ENCODE measurements at places on chromosomes 3 and 15.

DNA sequence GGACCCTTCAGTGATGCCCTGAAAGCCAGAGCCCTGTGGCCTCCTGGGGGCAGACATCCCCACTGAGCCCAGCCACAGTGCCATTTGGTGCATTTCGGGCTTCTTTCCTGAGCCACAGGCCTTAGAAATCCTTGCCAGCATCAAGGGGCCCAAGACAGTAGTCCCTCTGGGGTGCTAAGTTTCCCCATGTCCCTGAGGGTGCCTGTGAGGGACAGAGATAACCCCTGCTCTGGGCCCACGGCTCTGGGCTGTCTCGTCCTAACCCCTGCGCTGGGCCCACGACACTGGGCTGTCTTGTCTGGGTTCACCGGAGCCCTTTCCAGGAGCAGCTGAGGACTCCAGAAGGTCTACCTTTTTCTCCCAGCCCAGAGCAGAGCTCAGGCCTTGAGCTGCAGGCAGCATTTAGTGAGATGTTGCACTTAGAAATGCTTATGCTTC is 45.1 kb upstream of the FGD5 start:
- no peak for DNase-seq

DNA sequence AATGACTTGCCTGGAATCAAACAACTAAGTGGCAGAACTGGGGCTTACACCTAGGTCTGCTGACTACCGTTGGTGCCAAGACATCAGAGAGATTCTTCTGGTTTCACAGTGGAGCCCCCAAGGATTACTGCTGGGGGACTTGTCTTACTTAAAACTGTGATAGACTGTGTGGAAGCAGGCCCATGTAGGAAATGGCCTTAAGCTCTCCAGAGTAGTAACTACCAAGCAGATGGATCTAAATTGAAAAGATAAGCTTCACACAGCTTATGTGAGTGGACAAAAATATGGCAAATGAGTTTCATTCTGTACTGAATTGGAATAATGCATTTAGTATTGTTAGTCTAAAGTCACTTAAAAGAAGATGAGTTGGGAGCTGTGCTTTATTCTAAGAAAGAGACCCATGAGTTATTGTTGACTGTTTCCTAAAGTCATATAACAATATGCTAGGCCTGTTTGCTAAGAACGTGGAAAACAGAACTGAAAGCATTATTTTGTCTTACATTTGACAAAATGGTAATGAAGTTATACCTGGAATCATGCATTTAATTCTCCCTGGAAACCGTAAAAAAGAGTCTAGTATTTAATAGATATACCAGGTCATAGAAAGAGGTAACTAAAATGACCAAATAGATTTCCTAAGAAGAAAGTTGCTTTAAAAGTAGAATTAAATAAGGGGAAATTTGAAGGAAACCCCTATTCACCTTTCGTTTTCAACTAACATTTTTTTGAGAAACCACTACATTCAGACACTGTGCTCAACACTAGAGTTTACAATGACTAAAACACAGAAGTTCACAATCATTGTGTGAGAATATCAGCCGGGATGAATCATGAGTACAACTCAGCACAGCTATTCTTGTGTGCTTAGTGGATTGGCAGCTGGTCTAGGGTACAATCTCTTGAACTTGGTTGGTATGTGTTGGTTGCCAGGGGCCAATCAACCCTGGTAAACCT is 13.0 kb upstream of the MAPK6 start:
- DNase-seq = no peak

DNA sequence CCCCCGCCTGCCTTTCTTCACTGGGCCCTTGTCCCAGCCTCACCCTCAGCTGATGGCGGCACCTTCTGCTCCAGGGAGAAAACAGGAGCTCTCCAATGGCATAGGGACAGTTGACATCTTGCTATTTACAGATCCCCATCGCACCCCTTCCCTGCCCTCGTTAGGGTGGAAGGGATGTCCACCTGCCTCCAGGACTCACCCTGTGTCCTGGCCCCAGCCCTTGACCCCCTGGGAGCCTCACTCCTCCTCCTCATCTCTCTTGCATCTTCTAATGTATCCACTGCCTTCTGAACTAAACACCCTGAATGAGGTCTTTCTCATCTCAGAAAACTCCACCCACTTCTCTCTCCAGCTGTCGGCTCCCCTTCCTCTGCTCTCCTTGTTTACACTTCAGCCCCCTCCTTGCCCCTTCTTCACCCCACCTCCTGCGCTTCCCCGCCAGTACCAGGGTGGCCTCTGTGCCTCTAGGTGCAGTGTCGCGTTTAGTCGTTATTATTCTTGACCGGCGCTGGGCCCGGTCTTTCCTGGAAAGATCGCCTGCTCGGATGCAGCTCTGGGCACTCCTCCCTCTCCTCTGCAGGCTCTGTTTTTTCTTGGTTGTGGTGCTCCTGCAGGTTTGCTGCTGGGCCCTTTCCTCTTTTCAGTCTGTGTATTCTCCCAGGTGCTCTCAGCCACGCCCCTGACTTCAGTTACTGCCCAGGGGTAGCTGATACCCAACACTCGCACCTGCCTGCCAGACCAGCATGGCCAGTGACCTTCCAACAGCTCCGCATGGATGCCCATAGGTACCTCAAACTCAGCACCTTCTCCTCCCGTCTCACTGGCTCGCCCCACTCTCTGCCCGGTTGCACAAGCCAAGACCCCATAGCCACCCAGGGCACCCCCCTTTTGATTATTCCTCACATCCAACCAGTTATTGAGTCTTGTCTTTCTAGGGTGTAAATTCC is 42.9 kb downstream of the PML start:
- DNase-seq = no peak

DNA sequence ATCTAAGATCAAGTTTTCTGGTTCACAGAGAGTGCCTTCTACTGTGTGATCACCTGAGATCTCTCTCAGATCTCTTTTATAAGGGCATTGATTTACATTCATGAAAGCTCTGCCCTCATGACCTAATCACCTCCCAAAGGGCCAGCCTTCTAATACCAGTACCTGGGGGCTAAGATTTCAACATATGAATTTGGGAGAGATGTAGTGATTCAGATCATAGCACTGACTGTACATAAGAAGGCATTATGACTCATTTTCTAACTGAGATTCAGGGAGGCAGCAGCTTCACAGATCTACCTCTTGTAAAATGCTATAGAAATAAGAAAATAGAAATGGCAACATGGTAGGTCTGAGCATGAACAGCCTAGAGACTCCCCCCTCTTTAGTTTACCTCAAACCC is 39.6 kb downstream of the VGLL3 start:
- DNase-seq = peak; percentile 41

- no peak for DNase-seq
Observed at GRCh38 chr3:114363554-114364202, 69.8 kb downstream of the TIGIT start.

- no peak for DNase-seq
Observed at GRCh38 chr3:55558316-55558715, 71.2 kb upstream of the WNT5A start.

DNA sequence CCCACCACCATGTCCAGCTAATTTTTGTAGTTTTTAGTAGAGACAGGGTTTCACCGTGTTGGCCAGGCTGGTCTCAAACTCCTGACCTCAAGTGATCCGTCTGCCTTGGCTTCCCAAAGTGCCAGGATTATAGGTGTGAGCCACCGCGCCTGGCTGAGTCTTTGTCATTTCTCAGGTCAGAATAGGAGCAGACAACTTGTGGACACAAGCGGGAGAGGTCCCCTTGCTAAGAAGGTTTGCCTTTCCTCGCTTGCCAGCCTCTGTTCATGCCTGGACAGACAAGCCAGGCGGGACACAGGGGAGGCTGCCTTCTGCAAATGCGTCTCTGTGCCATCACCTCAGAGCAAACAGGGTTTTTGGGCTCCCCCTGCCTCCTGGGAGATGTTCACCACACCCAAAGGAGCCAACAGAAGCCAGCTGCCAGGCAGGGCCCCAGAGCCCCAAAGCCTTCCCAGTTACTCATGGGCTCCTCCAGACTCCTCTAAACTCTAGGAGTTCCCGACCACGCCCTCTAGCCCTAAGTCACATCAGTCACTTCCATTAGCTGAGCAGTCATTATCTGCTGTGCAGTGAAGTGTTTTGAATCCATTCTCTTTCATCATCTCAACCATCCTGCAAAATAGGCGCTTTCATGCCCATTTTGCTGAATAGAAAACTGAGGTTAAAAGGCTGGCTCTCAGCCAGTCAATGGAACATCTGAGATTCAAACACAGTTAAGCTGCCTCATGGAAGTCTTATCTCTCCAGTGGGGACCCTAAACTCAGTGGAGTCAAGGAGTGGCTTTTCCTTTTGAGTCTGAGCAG is 245.0 kb downstream of the UACA start:
- DNase-seq = no peak

GRCh38 chr15:32991619-32992111 is 202.8 kb downstream of the FMN1 start:
- DNase-seq = no peak

- no peak for DNase-seq
Observed at GRCh38 chr3:31871939-31872507, 109.0 kb downstream of the OSBPL10 start.

GRCh38 chr3:184078851-184079250 is 18.0 kb upstream of the HTR3E start:
- peak; percentile 1 for DNase-seq

DNA sequence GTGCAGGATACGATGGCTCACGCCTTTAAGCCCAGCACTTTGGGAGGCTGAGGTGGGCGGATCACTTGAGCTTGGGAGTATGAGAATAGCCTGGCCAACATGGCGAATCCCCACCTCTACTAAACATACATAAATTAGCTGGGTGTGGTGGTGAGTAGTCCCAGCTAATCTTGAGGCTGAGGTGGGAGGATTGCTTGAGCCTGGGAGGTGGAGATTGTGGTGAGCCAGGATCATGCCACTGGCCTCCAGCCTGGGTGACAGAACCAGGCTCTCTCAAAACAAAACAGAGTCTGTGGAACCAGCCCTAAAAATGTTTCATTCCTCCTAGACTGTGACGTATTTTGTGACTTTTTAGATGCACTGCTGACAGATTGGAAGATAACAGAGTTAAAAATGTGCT is 34.3 kb upstream of the RAD51 start:
- no peak for DNase-seq

- DNase-seq = no peak
Observed at GRCh38 chr15:71646767-71647486, 163.4 kb upstream of the NR2E3 start.

GRCh38 chr3:150747886-150748683 is 14.9 kb downstream of the SIAH2 start:
- no peak for DNase-seq

- DNase-seq = peak; percentile 35
Observed at GRCh38 chr3:159733194-159733860, 255.3 kb upstream of the IL12A start.

GRCh38 chr3:151002003-151002981 is 29.8 kb upstream of the CLRN1 start:
- no peak for DNase-seq

GRCh38 chr15:85403745-85404144 is 23.3 kb downstream of the AKAP13 start:
- peak; percentile 68 for DNase-seq

- no peak for DNase-seq
Observed at GRCh38 chr3:179660872-179661271, 8.0 kb downstream of the USP13 start.

DNA sequence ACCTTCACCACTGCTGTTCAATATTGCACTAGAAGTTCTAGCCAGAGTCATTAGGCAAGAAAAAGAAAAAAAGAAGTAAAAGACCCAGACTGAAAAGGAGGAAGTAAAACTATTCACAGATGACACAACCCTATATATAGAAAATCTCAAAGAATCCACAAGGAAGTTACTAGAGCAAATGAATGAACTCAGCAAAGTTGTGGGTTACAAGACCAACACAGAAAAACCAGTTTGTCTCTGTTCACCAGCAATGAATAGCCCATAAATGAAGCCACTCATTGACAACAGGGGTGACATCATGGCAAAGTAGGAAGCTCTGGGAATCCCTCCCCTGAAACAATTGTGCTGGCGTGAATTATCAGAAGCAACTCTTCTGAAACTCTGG is 4.6 kb downstream of the CFAP100 start:
- no peak for DNase-seq

DNA sequence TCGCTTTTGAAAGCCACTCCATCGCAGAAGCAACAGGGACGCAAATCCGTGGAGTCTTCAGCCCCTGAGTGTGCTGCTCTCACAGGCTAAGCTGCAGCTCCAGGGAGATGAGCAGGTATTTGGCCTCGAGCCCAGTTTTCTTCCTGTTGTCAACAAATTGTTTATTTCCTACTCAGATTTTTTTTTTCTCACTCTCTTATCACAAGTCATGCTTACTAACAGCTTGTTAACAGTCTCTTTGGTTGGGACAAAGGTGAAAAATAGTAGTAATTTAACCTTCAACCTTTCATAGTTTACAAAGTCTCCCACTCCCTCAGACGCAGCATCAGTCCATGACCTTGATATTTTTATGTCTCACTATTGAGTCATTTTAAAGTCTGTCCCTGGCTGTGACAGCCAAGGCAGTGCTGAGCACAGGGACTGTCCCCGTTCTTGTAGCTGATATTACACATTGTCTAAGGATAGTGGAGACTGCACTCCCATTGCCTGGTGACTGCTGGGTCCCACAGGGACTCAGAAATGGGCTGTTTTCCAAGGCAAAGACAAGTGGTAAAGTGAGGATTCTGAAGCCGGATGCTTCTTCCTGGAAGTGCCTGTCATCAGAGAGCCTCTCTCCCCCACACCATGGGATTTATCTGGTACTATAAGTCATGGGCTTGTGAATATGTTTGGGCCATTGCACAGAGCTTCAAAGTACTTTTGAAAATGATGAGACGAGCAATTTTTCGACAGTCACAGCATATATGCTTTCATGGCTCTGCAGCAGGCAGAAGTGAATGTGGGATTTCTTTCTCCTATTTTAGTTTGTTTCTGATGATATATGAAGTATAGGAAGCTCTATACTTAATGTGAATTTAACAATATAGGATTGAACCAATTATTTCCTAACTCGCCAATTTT is 59.8 kb upstream of the UNC13C start:
- DNase-seq = no peak

DNA sequence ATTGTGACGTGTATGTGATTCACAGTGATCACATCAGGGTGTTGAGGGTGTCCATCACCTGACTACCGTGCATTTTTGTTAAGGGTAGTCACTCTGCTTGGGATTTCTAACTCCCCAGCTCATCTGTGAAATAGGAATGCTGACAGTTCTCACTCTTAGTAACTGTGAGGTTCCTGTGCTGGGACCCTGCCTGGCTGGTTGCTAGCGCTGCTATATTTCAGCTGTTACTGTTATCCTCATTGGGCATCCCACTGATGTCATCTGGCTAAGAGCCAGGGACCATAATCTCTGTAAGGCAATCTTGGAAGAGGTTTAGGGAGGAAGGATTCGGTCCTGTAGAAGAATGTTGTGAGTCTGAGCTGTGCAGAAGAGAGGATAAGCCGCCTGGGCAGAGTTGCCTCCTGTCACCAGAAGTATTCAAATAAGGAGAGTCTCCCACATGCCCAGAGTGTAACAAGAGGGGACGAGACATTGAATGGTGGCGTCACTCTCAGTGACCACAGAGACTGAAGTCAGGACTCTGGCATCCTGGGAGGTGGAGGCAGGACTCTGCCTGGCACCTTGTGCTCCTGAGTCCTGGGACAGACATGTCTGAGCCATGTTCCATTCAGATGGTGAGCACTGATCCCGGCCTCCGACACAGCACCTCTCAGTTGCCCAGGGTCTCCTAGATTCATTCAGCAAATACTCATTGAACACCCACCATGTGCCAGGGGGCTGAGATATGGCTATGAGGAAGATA is 52.2 kb downstream of the FBLN2 start:
- peak; percentile 23 for DNase-seq

Data from fibroblast of the conjunctiva (primary cell).